Stimulated activated CD8-positive, alpha-beta memory T cell treated with anti-CD3 and anti-CD28 coated beads, Interleukin-2, amount 100 ng/mL, for 48 hours (primary cell): ENCODE measurements at places on chromosomes 1 and 21.

DNA sequence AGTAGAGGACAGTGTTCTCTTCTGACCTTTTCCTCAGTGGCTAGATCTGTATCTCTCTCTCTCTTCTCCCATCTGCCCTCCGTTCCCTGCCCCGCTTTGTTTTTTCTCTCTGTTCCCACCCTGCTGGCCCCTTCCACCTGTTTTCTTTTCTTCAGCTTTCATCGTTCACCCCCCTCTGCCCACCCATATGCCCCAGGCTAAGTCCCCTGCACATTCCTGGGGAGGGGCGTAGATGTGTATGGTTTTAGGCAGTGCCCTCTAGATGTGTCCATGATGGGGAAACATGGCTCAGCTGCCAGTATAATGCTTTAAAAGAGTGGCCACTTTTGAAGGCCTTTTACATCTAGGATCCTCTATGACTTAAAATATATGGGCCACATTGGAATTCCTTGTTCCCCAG is 13.6 kb downstream of the S100A11 start:
- DNase-seq: no peak

- DNase-seq: no peak
These were observed 140.2 kb upstream of the SGIP1 start for GRCh38 chr1:66393586-66394287.

- no peak for DNase-seq
These were observed 167.7 kb downstream of the TOMM20 start for GRCh38 chr1:234960722-234961455.

DNA sequence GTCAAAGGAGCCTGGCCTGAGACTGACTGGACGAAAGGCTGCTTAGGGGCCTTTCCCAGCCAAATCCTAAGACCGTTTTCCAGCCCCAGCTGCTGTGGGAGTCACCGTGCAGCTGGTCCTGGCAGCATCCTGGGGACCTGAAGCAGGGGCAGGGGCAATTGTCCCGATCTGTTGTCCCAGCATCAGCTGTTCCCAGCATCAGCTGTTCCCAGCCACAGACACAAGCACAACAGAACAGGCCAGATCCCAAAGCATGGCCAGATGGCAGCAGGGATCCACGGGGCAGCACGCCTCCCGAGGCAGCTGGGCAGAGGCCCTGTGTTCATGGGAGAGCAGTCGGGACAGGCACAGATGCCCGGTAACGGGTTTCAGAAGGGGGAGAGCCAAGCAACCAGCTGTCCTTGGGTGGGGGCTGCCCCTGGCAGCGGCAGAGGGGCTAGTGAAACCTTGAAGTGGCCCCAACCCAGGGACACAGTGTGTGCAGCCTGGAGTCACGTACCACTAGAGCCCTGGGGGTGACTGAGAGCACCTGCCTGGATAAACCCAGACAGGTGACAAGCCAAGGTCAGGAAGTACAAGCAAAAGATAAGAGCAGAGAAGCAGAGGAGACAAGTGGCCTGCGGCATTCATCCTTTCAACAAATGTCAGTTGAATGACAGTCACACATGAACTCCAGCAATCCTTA is 13.3 kb downstream of the CELA2B start:
- DNase-seq: no peak

DNA sequence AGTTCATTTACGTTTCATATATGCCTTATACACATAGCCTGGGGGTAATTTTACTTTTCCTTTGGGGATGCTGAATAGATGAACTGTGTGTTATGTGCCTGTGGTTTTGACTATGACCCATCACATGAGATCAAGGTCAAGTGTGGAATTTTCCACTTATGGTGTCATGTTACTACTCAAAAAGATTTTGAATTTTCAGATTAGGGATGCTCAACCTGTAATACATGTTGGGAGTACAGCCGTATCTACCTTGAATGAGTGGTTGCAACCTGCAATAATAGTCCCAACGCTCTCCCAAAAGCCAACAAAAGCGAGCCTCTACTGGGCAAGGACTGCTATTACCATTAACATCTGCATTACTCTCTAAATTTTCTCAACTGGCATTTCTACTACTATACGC is 68.5 kb upstream of the SDC3 start:
- no peak for DNase-seq

DNA sequence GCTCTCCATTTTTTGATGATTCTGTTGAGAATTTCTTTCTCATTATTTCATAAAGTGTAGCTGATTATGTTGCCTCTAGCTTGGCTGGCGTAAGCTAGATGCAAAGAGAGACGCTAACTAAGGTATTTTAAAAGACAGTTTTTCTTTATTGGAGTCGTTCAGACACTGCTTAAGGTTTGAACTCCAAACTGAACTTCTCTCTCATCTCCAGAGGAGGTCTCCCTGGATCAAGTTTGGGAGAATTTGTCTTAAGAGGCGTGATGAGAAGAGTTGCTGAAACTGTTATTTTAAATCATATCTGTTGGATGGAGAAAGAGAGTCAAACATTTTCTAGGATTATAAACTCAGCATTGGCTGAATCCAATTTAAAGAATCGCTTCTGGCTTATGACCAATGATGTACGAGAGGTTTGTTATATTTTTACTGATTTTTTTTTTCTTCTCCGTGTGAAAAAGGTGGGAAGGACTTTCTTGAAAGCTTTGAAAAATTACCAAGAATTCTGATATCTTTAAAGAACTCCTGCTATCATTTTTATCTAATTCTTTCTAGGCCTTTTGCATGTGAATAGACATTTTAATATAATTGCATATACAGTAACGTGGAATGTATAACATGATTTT is 34.0 kb downstream of the MAP3K7CL start:
- no peak for DNase-seq

- DNase-seq: no peak
These were observed 7.3 kb downstream of the TNNI1 start for GRCh38 chr1:201414051-201414738.

GRCh38 chr21:45304476-45304830 is 16.8 kb upstream of the POFUT2 start:
- no peak for DNase-seq

GRCh38 chr1:1941868-1942752 is 23.0 kb upstream of the TMEM52 start:
- DNase-seq: no peak

DNA sequence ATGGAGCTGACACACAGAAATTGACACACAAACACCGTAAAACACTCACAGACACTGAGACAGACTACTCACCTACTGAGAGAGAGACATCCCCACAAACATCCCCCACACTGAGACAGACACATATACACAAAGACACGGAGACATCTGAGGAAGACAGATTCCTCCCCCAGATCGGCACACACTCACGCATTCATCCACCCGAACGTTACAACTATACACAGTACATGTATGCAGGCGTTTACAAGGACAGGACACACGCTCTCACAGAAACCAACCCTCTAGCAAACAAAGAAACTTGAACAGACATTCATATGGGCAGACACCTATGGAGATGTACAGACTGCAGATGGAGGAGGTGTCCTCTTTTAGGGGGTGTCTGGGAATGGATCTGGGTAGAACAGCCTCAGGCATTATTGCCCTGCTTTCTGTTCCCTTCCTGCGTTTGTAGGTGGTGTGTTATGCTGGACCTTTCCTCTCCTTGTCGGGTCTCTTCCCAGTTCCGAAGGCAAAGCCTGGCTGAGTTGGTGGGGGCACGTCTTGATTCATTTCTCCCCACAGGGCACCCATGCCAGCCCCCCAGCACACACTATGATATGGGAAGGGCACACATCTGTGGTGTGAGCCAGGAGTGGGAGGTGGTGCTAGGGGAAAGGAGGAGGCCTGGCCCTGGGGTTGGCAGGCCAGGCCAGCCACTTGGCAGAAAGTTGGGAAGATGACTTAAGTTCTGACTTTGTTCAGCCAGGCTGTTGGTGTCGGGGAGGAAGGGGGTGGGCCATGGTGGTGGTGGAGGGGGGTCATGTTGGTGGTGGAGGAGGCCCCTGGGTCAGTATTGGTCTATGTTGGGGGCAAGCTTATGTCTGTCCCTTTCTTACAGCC is 1.5 kb downstream of the KIRREL1 start:
- no peak for DNase-seq

DNA sequence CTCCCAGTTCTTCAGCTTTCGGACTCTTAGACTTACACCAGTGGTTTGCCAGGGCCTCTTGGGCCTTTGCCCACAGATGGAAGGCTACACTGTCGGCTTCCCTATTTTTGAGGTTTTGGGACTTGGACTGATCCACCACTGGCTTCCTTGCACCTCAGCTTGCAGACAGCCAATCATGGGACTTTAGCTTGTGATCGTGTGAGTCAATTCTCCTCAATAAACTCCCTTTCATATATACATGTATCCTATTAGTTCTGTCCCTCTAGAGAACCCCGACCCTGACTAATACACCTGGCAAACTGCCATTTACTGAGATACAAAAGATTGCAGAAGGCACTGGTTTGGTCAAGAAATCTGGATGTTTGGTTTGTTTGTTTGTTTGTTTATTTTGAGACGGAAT is 6.4 kb upstream of the RAB4A start:
- no peak for DNase-seq
